ENCODE measurements at places on chromosomes 4 and X.

DNA sequence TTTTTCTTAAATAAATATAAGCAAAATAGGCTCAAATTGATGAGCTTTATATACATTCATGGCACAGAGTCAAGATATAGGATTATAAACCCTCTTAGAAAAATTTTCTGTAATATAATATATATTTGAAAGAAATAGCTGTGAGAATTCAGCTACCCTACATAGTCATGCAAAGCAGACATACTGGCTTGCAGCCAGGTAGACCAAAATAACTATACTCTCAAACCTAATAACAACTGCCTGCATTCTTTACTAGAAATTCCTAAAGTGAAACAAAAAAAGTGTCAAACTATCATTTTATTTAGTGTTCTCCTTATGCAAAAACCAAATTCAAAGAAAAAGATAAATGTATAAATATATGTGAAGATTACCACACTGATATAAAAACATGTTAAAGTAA is 1390.2 kb downstream of the C4orf33 start:
- DNase-seq: no peak

DNA sequence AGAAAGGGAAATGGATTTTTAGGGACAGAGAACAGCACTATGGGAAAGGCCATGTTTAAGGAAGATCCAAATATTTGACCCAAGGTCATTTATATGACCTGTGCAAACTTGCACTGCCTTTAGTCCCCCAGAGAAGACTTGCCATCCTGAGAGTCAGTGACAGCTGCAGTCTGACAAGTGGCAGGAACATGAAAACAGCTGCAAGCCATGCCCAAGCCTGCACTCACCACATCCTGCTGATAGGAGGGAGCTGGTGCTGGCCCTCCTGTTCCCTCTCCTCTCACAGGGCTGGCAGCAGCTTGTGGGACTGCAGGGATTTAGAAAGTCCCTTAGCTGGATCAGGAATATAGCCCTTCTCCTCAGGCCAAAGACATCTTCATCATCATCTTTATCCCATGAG is 187.7 kb downstream of the RAP1GDS1 start:
- DNase-seq: no peak

- no peak for DNase-seq
Observed at GRCh38 chr4:38194047-38194602, 233.9 kb downstream of the PTTG2 start.

DNA sequence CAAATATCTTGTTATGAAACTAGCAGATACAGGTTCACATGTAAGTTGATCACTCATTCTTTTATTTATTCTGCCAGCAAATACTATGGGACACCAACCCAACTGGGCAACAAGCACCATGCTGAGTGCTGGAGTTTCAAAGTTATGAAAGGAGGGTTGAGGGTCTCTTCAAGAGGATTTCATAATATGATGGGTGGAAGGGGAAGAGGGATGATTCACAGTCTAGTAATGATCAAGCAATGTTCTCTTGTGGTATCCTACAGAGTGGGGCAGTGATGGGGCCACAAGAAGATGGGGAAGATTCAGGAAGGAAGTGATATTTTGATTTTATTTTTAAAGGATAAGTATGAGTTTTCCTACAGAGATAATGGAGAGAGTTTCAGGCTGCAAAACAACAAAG is 46.2 kb upstream of the TXK start:
- DNase-seq: no peak

DNA sequence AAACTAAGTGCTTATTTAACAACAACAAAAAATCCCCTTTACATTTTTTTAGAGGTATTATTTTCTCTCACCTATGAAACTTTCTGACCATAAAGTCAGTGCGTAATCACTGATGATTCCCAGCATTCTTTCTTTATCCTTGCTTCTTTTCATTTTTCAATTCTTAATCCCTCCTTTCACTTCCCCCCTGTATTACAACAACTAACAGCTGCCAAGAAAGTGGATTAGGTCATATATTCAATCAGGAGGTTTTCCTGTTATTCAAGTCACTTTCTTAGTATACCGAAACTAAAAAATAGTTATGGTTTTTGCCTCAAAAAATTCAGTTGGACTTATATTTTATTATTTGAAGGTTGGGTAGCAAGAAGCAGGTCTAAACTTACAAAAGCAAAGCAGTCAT is 2.1 kb upstream of the STAP1 start:
- no peak for DNase-seq

GRCh38 chr4:75340561-75340960 is 173.6 kb downstream of the RCHY1 start:
- no peak for DNase-seq

- DNase-seq: peak; percentile 26
Observed at GRCh38 chr4:97396097-97396496, 747.2 kb downstream of the STPG2 start.

DNA sequence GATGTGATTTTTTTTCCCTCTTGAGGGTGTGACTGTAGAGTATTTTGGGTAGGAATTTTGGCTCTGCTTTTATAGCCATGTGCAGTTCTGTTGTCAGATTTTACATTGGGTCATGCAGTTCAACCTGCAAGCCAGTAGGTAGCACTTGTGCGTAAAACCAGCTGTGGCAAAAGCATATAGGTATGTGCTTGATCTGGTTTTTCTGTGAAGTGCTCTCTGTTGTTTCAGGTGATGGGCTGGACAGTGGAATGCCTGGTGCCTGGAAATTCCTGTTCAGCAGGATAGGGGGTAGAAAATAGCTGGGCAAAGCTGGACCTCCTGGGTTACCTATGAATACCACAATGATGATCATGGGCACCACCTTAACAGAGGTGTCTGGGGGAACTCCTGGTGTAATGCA is 584.2 kb upstream of the PCDH10 start:
- DNase-seq: no peak

DNA sequence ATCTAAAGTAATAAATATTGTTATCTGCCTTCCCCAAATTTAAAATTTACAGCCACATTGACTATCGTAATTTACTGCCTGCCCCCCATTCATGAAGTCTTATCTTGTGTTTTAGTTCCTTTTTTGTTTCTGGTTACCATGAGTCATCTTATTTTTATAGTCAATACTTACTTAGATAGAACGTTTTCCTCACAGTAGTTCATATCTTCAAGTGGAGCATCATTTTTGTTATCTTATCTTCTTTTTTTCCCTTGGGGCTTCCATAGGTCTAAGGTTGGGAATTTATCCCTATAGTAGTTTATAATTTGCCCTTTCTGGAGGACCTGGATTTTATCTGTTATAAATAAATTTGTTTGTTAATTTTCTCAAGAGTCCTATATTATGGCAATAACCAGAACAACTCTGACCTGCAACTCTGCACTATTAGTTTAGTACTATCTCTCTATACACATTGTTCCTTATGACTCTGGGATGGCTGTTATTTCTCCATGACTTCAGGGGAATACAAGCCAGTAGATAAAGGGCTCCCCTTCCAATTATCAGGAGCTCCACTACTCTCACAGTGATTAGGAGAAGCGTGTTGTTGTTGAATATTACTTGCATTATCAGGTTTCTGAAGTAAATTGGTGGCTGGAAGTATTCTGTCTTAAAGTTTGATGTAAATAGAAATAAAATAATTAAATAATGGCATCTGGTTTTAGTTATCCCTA is 330.6 kb downstream of the GALNTL6 start:
- DNase-seq: no peak

DNA sequence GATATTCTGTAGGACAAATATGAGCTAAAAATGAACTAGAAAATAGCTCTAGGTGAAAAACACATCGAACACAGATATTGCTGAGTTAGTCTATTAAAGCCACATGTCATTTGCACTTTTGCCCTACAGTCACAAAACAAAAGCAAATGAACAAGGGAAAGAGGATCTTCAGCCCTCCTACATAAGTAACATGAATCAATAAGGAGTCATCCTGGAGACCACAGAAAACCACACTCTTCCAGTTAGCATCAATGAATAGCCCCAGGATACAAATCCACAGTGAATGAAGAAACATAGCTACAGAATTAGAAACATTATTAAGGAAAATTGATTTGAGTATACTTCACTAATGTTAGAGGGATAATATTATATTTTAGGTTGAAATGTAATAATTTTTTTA is 311.4 kb downstream of the MAPK10 start:
- no peak for DNase-seq

DNA sequence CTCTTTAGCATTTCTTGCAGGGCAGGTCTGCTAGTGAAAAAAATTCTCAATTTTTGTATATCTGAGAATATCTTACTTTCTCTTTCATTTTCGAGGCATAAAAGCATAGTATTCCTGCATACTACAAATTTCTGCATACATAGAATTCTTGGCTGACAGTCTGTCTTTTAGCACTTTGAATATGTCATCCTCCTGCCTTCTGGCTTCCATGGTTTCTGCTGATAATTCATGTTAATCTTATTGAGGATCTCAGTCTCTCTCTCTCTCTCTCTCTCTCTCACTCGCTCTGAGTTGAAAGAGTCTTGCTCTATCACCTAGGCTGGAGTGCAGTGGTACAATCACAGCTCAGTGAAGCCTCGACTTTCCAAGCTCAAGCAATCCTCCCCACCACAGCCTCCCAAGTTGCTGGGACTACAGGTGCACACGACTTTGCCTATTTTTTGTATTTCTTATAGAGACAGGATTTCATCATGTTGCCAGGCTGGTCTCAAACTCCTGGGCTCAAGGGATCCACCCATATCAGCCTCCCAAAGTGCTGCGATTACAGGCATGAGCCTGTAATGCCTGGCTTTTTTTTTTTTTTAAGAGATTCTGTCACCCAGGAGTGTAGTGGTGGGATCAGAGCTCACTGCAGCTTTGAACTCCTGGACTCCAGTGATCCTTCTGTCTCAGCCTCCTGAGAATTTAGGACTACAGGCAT is 161.3 kb downstream of the FNIP2 start:
- DNase-seq: no peak

- no peak for DNase-seq
Observed at GRCh38 chr4:138599965-138600364, 357.8 kb upstream of the SLC7A11 start.

- no peak for DNase-seq
Observed at GRCh38 chrX:155009994-155010472, 12.5 kb downstream of the F8 start.

- no peak for DNase-seq
Observed at GRCh38 chr4:146453181-146453807, 68.4 kb downstream of the SLC10A7 start.

DNA sequence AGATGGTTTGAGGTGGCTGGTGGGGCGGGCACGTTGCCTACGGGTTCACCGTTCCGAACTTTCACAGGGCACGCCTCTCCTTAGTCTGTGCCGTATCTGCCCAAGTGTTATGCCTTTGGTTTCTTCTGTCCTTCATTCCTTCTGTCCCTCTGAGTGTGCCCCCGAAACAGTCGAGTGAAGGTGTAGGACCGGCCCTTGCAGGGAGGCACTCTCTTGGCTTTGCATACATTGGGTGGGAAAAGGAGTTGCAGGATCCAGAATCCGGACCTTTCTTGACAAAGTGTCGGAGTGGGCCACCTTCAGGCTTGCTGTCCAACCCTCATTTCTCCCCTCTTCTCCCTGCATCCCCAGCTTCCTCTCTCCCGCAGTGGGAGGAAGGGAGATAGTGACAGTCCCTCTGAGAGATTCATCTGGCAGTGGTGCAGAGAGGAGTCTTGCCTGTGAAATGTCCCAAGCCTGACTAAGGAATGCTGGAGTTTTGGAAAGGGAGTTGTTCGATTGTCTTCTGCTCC is 569 bp downstream of the ARFIP1 start:
- DNase-seq: peak; percentile 41

DNA sequence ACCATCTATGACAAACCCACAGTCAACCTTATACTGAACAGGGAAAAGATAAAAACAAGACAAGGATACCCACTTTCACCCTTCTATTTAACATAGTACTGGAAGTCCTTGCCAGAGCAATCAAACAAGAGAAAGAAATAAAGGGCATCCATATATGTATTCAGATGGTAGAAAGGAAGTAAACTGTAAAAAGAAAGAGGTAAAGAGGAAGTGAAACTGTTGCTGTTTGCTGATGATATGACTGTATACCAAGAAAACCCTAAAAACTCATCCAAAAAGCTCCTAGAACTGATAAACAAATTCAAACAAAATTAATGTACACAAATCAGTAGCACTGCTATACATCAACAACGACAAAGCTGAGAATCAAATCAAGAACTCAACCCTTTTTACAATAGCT is 538.7 kb upstream of the PABPC4L start:
- no peak for DNase-seq

- DNase-seq: no peak
Observed at GRCh38 chrX:63735882-63736281, 49.1 kb downstream of the ARHGEF9 start.

GRCh38 chrX:153662266-153662665 is 11.3 kb downstream of the PNCK start:
- no peak for DNase-seq

GRCh38 chr4:171565130-171565788 is 247.9 kb upstream of the GALNTL6 start:
- no peak for DNase-seq

- DNase-seq: peak; percentile 48
Observed at GRCh38 chr4:8847764-8848163, 23.9 kb downstream of the HMX1 start.

DNA sequence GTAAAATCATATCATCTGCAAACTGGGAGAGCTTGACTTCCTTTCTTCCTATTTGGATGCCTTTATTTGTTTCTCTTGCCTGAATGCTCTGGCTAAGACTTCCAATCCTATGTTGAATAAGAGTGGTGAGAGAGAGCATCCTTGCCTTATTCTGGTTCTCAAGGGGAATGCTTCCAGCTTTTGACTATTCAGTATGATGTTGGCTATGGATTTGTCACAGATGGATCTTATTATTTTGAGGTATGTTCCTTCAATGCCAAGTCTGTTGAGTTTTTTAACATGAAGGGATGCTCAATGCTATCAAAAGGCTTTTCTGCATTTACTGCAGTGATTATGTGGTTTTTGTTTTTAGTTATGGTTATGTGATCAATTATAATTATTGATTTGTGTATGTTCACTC is 2144.6 kb upstream of the TENM3 start:
- no peak for DNase-seq

DNA sequence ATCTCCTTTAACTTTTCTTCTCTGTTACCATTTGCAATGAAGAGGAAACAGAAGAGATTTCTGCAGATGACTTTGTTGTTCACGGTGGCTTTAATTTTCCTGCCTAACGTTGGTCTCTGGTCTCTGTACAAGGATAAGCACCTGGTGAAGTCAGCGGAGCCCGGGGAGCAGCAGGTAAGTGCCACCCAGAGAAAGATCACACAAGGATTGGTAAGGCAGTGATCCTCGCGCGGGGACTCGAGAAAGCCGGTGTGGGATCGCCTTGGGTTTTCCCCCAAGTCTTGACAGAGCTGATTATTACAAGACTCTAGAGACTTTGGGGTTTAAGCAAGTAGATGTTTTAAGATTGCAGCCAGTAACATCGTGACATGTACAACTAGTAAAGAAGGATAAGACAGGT is 1.3 kb downstream of the GALNTL6 start:
- DNase-seq: no peak

DNA sequence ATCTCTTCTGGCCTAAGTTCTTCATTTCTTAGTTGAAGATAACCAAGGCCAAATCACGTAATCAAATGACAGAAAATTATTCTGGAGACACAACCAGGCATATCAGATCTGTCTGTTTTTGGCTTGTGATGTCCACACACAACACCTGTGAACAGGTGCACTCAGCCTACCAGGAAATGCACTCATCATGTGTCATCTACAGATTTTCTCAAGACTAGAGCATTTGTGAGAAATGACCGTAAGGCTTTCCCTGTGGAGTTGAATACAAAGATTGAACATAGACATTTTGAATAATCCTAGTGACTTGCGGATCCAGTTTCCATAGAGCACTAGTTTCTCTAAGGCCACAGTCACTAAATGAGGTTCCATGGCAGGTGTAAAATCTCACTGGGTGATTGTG is 26.7 kb upstream of the CXCL8 start:
- DNase-seq: no peak
